ENCODE measurements at places on chromosomes 13 and 19.

- no peak for DNase-seq
Observed at GRCh38 chr19:32372726-32373517, 27.5 kb downstream of the ZNF507 start.

- no peak for DNase-seq
Observed at GRCh38 chr19:19209372-19209771, 2.4 kb upstream of the NCAN start.

GRCh38 chr19:3658004-3658869, 31.6 kb upstream of the CACTIN start:
- no peak for DNase-seq

GRCh38 chr19:10587022-10587838, at the start of gene AP1M2:
Gene AP1M2 (minus strand): TSS chr19:10587312. CDS start chr19:10587231, 81 bp downstream.
- DNase-seq = no peak

- no peak for DNase-seq
Observed at GRCh38 chr13:70090036-70090723, 17.4 kb upstream of the ATXN8OS start.

Data from common myeloid progenitor, CD34-positive (primary cell).